ENCODE measurements at places on chromosomes 5 and 9.

GRCh38 chr9:126331964-126332748 lies 5.5 kb downstream of the MVB12B start:
- DNase-seq = no peak

- DNase-seq = no peak
Measured at GRCh38 chr5:122354293-122354692, 42.3 kb downstream of the SNCAIP start.

DNA sequence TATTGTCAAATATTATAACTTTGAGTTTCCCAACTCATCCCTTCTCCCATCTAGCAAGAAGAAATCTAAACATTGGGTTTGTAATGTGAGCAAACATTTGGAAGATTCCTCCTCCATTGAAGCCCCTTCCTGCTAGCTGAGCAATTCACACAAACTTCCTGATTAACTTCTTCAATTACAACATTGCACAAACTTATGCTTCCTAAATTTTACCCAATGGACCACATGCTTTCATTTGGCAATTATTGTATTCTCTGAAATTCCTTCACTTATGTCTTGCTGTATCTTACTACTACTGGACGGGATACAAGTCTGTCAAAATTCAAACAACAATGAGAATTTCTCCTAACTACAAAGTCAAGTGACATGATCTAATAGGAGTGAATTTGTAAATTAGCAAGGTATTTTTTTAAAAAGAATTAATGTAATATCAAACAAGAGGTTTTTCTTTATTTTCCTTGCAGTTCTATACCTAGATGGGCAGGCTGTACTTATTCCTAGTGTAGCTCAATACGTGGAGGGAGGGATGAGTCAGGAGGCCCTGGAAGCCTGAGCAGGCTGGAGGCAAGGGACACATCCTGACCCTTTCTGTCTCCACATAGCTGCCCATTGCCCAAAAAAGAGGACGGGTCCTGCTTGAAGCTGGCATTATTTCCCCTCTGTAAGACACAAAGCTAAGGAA lies 11.8 kb upstream of the IFNW1 start:
- no peak for DNase-seq

DNA sequence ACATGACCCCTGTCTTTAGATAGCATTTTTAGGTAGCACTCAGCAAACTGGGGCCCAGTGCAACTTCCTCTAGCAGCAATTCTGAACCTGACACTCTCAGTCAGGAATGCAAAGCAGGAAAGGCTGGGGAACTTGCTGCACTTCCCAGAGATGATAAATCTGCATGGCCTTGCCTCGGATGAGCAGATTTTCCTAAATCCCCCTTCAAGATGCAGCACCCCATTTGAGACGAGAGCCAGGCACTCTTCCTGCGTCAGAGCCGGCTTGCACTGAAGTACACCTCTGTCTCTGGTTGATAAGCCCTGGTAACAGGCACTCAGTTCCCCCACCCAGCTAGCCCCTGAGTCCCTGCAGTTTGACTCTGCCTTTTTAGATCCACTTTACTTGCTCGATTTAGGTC lies 296.7 kb upstream of the PANK3 start:
- no peak for DNase-seq

- DNase-seq = no peak
Measured at GRCh38 chr5:28766565-28767158, 1728.3 kb upstream of the CDH9 start.
